ENCODE measurements at places on chromosomes 7 and 10. TPM values are rescaled to one million over a fixed set of nuclear protein-coding genes. Genes with fewer than 3 reads are reported as not detected.

The NKX1-2 gene
- total RNA-seq, result not detected

The SAP25 gene
- total RNA-seq, result 2.8 TPM

The PSD gene
- total RNA-seq, result 0.83 TPM

The LIPK gene
- not detected for total RNA-seq

The PRSS1 gene
- not detected for total RNA-seq

All from posterior vena cava (tissue), 2 donors.